HAP-1 (cell line): ENCODE measurements at places on chromosomes 5 and 9.

- DNase-seq, result no peak
These were observed 93.7 kb upstream of the DAB2 start for GRCh38 chr5:39518516-39518915.

DNA sequence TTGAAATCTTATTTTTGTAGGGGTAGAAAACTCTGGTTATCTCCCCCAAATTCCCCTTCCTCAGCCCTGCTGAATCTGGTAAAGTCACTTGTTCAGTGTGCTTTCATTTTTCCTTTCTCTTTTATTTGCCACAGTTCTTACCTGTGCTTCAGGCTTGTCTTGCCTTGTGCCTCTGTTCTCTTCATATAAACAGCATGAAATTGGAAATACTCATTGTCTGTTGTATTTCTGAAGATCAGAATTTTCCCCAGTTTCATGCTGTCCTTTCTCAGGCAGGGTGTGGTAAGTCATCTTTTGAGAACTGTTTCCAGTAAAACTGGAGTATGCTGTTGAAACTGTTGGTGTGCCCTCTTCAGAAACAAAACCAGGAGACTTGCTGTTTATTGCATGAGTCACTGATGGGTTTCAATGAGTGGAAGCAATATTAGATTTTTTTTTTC, 7.0 kb downstream of the PAM start:
- no peak for DNase-seq

DNA sequence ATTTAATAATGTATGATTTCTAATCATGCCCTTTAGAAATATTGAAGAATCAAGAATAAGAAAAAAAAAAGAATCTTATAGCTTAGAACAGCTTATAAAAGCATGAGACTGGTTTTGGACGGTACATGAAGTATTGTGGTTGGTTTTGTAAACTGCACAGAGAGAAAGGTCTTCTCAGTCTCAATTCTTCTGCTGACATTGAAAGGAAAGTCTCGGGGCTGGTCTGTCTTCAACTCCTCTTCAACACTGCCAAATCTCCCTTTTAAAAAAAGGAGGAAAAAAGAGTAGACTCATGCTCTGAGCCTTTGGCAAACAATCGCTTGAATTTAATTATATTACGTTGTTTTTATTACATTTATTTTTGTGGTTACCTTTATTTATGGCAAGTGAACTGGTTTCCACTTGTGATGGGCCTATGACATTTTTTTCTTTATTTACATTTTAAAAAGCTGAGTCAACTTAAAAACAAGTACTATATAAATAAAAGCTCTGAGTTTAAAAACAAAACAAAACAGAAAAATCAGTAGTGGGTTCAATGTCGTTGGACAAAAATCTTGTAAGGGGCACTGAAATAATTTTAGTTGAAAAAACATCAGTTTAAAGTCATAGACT, 32.8 kb upstream of the EBF1 start:
- DNase-seq, result no peak

- peak; percentile 67 for DNase-seq
These were observed 186.1 kb downstream of the SNCAIP start for GRCh38 chr5:122498163-122498562.

GRCh38 chr5:160312960-160313727, 780 bp upstream of the CCNJL start:
- DNase-seq, result no peak

GRCh38 chr5:137146402-137146890, 352.7 kb downstream of the SPOCK1 start:
- peak; percentile 72 for DNase-seq

DNA sequence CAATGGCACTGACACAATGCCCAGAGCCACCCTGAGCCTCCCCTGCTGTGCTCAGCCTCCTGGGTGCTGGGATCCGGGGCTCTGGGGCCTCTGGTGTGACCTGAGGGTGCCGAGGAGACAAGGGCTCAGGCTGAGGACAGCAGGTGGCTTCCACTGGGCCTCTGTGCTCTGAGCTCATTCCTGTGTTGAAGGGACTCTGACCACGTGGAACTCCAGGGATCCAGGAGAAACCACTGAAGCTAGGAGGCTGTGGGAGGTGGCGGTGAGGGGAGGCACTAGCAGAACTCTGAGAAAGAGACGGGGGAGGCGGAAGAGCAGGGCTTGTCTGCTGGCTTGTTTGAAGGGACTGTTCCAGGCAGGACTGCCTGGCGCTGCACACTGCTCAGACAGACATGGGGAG, 318.7 kb upstream of the IRX1 start:
- no peak for DNase-seq

DNA sequence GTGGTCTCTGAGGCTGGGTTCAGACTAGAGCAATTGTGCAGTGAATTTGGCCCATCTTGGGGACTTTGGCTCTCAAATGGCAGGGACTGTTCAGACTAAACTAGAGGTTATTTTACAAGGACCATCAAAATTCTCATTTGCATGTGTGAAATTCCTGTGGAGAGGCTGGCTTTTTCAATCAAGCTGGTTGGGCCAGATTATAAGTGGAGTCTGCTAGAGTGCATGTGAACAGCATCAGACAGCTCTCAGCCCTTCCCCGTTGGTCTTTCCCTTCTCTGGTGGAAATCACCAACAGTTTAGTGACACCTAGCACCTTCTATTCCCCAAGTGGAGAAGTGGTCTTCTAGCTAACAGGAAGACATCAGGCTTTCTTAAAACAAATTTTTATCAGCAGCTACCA, 301.3 kb downstream of the CWC27 start:
- no peak for DNase-seq

DNA sequence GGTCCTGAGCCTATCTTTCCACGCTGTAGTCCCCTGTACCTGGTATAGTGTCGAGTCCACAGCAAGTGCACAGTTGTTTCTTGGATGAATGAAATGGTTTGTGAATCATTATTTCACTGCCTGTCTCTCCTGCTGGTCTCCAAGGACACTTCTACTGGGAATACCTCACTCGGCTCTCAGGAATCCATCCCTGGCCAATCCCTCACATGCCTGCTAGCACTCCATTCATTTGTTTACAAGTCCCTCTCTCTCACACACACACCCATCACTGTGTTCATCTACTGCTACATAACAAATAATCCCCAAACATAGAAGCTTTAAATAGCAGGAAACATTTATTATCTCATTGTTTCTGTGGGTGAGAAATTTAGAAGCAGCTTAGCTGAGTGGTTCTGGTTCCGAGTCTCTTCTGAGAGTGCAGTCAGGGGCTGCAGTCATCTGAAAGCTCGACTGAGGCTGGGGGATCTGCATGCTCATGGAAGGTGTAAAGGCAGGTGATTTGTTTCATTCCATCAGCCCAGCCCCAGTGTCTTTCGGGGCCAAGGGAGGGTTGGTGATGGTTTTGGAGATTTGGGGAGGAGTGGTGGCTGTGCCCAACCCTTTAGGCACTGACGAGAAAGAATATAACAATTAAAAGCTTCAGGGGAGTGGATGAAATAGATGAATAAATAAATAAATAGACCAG, 132.7 kb upstream of the IER5L start:
- peak; percentile 2 for DNase-seq

GRCh38 chr5:36374266-36374862, 72.7 kb upstream of the RANBP3L start:
- no peak for DNase-seq

DNA sequence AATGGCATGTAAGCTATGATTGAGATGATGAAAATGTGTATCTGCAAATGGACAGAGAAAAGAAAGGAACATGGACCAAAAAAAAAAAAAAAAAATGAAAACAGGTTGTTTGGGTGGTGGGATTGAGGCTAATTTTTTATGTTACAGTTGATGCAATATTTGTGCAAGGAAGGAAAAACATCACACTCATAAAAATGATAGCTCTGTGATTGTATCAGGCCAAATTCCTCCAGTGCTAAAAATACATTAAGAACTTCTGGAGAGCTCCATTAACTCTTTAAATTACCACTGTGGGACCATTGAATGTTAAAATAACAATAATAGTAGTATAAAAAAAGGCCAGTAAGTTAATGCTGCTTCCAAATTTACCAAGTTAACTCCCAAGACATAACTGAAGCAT, 79.5 kb upstream of the MSX2 start:
- no peak for DNase-seq

- no peak for DNase-seq
These were observed 209.8 kb downstream of the ADAMTS6 start for GRCh38 chr5:65271906-65272305.

GRCh38 chr9:114666851-114667250, 9.2 kb upstream of the TEX53 start:
- no peak for DNase-seq

- DNase-seq, result no peak
These were observed 34.6 kb downstream of the OXCT1 start for GRCh38 chr5:41835645-41836044.

GRCh38 chr9:32550562-32551275, 1.4 kb upstream of the SMIM27 start:
- DNase-seq, result peak; percentile 97

DNA sequence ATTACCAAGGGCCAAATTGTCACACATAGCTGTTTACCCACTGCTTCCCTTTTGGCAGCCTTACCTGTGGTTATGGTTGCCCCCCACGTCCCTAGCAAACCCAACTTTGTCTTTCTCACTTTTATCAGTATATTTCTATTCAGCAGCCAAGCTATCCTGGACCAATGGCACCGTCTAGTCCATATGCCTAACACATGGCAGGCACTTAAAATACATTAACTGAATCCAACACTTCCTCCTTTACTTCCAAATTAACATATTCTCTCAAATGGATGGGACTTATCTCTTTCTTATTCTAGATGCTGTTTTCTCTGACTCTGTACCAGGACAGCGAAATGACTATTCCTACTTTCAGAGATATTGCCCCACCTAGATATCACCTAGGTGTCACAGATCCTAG, 50.9 kb upstream of the SLC44A1 start:
- DNase-seq, result no peak

DNA sequence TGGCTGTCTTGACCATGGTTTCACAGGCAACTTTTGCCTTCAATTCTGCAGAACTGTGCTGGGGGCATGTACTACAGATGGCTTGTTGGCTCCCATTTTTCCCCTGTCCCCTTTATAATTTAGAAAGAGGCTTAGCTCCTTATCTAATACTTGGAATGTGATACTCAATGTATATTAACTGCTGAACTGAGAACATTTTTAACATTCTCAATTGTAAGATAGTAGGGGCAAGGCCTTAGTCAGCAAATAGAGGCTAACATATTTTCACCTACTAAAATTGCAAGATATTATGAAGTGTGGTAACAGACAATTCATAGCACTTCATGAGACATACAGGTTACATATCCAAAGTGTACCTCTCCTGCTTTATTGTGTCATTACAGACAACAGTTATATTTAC, 118.1 kb upstream of the ZNF366 start:
- DNase-seq, result no peak

GRCh38 chr5:109374625-109375024, 35.1 kb downstream of the PJA2 start:
- no peak for DNase-seq

- no peak for DNase-seq
These were observed 312.2 kb downstream of the ARRDC3 start for GRCh38 chr5:91070761-91071550.

GRCh38 chr5:75072061-75072460, 19.7 kb upstream of the GCNT4 start:
- no peak for DNase-seq

GRCh38 chr5:143133721-143134120, 269.8 kb downstream of the NR3C1 start:
- DNase-seq, result no peak

DNA sequence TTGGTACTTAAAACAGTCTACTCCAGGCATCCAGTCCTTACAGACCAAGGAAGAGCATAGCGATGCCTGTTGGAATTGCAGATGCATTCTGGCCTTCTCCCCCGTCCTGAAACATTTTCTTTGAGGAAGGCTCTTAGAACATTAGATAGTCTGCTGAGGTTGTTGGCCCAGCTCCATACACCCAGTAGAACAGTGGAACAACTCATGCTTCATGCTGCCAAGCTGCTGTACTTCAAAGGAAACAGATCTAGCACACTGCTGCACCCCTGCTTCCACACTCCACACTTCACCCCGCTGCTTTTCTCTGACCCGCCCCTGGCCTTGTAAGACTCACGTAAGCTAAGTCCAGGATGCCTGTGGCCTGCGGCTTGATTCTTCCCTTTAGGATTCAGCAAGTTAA, 33.4 kb upstream of the NCS1 start:
- DNase-seq, result no peak

- no peak for DNase-seq
These were observed 5.8 kb upstream of the PLPP1 start for GRCh38 chr5:55540525-55540924.

DNA sequence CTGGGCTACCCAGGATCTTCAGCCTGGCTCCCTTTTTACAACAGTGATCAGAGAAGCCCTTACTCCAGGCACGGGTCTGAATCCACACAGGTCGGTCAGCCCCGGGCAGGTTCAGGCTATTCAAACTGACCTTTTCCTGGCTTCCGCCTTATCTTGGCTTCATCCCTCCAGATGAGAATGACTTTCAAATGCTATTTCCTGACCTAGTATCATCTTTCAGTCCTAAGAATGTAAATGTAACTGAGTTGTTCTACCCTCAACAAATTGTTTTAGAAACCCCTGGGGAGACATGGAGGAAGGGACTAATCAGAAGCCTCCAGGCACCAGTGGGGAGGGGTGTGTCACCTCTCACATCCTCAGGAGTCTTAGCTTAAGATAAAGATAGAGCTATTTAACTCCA, 213.2 kb downstream of the EPB41L4A start:
- DNase-seq, result no peak

DNA sequence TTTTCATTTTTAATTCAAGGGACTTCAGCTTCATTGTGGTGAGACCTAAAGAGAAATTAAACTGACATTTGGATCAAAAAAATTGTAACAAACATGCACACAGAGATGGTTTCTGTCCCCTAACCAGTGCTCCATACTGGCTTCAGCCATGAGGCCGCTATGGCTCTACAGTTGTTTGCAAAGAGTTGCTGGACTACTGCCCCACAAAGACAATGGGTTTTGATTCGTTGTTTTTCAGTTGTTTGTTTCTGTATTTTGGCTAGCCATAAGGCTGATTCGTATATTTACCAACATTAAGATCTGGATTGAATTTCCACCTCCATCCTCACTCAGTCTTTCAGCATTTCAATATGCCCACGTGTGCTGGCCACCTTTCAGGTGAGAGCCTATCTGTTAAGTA, 163.7 kb upstream of the KIF2A start:
- DNase-seq, result no peak

- DNase-seq, result no peak
These were observed at the start of gene FRMD3 for GRCh38 chr9:83538172-83538889. Gene FRMD3 (minus strand): TSS chr9:83538401. CDS start chr9:83538231, 170 bp downstream.

DNA sequence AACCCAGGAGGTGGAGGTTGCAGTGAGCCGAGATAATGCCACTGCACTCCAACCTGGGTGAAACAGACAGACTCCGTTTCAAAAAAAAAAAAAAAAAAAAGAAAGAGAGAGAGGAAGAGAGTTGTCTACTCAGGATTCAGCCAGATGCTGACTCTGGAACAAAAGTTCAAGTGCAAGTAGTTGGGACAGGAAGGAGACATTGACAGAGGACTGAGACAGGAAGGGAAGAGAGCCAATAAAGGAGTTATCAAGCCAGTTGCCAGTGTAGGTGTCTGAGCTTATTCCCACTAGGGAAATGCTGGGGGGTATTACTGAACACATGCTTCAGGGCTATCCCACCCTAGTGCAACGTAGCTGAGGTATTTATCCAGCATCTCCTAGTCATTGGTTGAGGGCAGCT, 147.7 kb upstream of the SLC1A3 start:
- no peak for DNase-seq

GRCh38 chr9:33024126-33024965, 727 bp upstream of the DNAJA1 start:
- no peak for DNase-seq

- no peak for DNase-seq
These were observed 4.2 kb upstream of the EPB41L4B start for GRCh38 chr9:109325089-109325488.

GRCh38 chr5:74257645-74258313, 382.7 kb downstream of the ENC1 start:
- no peak for DNase-seq

GRCh38 chr9:110801426-110801825, 132.8 kb downstream of the MUSK start:
- DNase-seq, result no peak
